ENCODE measurements at places on chromosomes 5 and 9. TPM values are rescaled to one million over a fixed set of nuclear protein-coding genes. Genes with fewer than 3 reads are reported as not detected.

- H3K4me3 ChIP-seq = no peak overlapping the region
- no peaks in the 10 kb centered on the region for H3K27me3 ChIP-seq
- no peak overlapping the region for H3K27ac ChIP-seq
- no peaks in the 10 kb centered on the region for H3K4me1 ChIP-seq
- DNase-seq = no peak
- H3K36me3 ChIP-seq = peaks cover 20% of the 10 kb centered on the region
Measured at GRCh38 chr9:137648396-137648795, 29.6 kb downstream of the EHMT1 start.

DNA sequence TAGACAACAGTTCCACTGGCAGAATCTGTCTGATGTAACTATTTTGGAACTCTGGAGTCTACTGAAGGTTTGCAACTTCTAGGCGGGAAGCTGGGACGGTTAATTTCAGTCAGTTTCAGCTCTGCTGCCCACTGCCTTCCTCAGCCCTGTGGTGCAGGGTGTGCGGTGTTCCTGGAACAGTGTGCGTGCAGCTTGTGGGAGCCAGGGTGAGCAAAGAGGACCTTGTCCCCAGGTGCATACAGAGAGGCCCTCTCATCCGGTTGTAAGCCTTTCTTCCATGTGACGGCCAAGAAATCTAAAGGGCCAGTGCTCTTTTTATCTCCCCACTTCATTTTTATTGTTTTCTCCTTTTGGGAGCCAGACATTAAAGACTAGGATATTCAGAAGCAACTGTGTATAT, 114.6 kb downstream of the EHMT1 start:
- H3K36me3 ChIP-seq = no peaks in the 10 kb centered on the region
- no peak overlapping the region for H3K4me3 ChIP-seq
- DNase-seq = no peak
- no peaks in the 10 kb centered on the region for H3K27me3 ChIP-seq
- H3K27ac ChIP-seq = no peak overlapping the region
- no peaks in the 10 kb centered on the region for H3K4me1 ChIP-seq

DNA sequence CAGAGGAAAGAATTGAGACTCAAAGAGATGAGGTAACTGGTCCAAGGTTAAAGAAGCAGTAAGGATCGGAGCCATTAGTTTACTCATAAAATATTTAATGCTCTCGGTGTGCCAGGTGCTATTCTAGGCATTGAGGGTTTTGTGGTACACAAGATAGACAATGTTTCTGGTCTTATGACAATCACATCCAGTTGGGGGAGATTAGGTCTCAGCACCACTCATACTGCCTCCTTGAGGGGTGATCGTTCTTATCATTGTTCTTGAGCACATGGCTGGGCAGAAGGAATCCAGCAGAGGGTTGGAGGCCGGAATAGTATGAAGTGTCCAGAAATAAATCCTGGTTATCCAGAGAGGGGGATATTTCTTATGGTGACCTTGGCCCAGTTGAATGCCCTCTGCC, 40.7 kb upstream of the LCP2 start:
- no peak overlapping the region for H3K4me3 ChIP-seq
- no peaks in the 10 kb centered on the region for H3K27me3 ChIP-seq
- no peaks in the 10 kb centered on the region for H3K36me3 ChIP-seq
- no peaks in the 10 kb centered on the region for H3K4me1 ChIP-seq

- no peaks in the 10 kb centered on the region for H3K4me1 ChIP-seq
- peaks cover 40% of the 10 kb centered on the region for H3K36me3 ChIP-seq
- DNase-seq = no peak
- H3K27me3 ChIP-seq = no peaks in the 10 kb centered on the region
- H3K27ac ChIP-seq = no peak overlapping the region
Measured at GRCh38 chr9:130597228-130597627, 17.9 kb downstream of the FUBP3 start.

Gene MXD3
- total RNA-seq = 22.9 TPM

DNA sequence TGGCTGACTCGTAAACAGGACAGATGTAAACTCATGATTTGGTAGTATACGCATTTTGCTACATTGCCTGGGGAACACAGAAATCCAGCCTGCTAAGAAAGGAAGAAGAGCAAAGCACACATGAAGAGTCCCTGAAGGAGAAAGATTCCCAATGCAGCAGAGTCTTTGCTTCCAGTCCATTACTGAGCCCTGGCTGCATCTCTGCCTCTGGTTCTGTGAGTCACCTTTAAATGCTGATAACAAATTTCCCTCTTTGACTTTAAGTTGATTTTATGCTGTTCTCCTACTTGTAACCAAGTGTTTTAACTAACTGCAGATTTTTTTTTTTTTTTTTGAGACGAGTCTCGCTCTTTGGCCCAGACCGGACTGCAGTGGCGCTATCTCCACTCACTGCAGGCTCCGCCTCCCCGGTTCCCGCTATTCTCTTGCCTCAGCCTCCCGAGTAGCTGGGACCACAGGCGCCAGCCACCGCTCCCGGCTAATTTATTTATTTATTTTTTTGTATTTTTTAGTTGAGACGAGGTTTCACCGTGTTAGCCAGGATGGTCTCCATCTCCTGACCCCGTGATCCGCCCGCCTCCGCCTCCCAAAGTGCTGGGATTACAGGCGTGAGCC, 8.5 kb upstream of the PRXL2C start:
- no peak for DNase-seq
- H3K4me3 ChIP-seq = no peak overlapping the region
- no peak overlapping the region for H3K27ac ChIP-seq
- H3K36me3 ChIP-seq = no peaks in the 10 kb centered on the region
- no peaks in the 10 kb centered on the region for H3K27me3 ChIP-seq
- no peaks in the 10 kb centered on the region for H3K4me1 ChIP-seq

DNA sequence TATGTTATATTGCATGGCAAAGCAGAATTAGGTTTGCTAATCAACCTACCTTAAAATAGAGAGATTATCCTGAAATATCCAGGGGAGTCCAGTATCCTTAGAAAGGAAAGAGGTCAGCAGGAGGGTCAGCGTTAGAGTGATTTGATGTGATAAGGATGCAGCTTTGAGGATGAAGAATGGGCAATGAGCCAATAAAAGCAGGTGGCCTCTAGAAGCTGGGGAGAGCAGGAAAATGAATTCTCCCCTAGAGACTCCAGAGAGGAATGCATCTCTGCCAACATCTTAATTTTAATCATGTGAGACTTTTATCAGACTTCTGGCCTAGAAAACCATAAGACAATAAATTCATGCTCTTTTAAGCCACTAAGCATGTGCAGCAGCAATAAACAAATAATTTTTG, 65.7 kb upstream of the SYK start:
- H3K4me1 ChIP-seq = no peaks in the 10 kb centered on the region
- no peaks in the 10 kb centered on the region for H3K36me3 ChIP-seq
- DNase-seq = no peak
- H3K4me3 ChIP-seq = no peak overlapping the region
- no peak overlapping the region for H3K27ac ChIP-seq

Gene C7
- total RNA-seq = 52.8 TPM

GRCh38 chr9:105485131-105485530, 37.3 kb downstream of the FSD1L start:
- H3K4me1 ChIP-seq = no peaks in the 10 kb centered on the region
- H3K36me3 ChIP-seq = no peaks in the 10 kb centered on the region
- no peak overlapping the region for H3K27ac ChIP-seq
- H3K27me3 ChIP-seq = no peaks in the 10 kb centered on the region
- H3K4me3 ChIP-seq = no peak overlapping the region

Gene AGXT2
- total RNA-seq = 11.2 TPM

Gene PCDHGB1
- not detected for total RNA-seq

GRCh38 chr9:126861707-126862103, 1.3 kb downstream of the ZBTB34 start:
- H3K27ac ChIP-seq = peak overlapping the region; percentile 96
- peaks cover 8% of the 10 kb centered on the region for H3K4me1 ChIP-seq
- H3K4me3 ChIP-seq = peak overlapping the region; percentile 92
- H3K36me3 ChIP-seq = no peaks in the 10 kb centered on the region

Gene TNFSF8
- total RNA-seq = 2.1 TPM
